ENCODE measurements at places on chromosomes 4 and X. TPM values are rescaled to one million over a fixed set of nuclear protein-coding genes. Genes with fewer than 3 reads are reported as not detected.

PRKG2 gene
- 0.15 TPM for total RNA-seq

SAGE1 gene
- not detected for total RNA-seq

TEC gene
- total RNA-seq, result 0.94 TPM

CSTF2 gene
- 15.6 TPM for total RNA-seq

EVC2 gene
- 10.7 TPM for total RNA-seq

CHIC1 gene
- 5.1 TPM for total RNA-seq

PCDH19 gene
- total RNA-seq, result under 0.01 TPM

TBC1D19 gene
- total RNA-seq, result 11.8 TPM

APLN gene
- total RNA-seq, result 0.83 TPM

PGAM4 gene
- not detected for total RNA-seq

All from smooth muscle cell of the coronary artery (primary cell).